ENCODE measurements at places on chromosomes 12 and 14.

- no peak overlapping the region for H3K4me3 ChIP-seq
- DNase-seq, result no peak
- H3K27ac ChIP-seq, result no peak overlapping the region
- no peaks in the 10 kb centered on the region for H3K4me1 ChIP-seq
- H3K36me3 ChIP-seq, result no peaks in the 10 kb centered on the region
These were observed 3.6 kb upstream of the MDGA2 start for GRCh38 chr14:47678993-47679392.

GRCh38 chr14:88933191-88933590 lies 108.7 kb downstream of the TTC8 start:
- no peak overlapping the region for H3K4me3 ChIP-seq
- no peak overlapping the region for H3K27ac ChIP-seq
- DNase-seq, result no peak
- peaks cover 12% of the 10 kb centered on the region for H3K36me3 ChIP-seq
- H3K4me1 ChIP-seq, result peaks cover 38% of the 10 kb centered on the region

DNA sequence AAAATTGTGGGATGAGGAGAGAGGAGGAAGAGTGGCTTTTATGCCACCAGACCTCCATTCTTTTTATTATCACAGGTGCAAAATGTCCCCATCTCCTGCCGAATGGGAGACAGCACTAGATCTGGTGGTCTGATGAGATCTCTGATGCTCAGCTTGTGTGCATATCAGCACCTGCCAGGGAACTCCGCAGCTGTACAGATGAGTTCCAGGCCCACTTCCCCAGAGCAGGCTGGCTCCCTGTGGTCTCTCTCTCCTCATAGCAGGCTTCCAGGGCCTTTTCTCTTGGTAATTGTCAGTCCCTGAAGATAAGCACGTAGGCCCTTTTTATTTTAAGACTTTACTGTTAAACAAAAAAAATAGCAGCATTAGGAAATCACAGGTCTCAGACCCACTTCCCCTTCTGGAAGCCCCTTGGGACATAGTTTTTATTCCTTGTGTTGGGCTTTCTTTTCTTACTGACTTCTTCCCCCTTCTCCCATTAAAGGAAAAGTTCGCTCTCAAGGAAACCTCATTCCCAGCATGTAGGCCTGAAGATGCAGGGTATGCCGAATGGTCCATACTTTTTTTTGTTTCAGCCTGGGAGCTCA lies 4.5 kb upstream of the TBC1D30 start:
- no peak overlapping the region for H3K4me3 ChIP-seq
- H3K36me3 ChIP-seq, result peaks cover 4% of the 10 kb centered on the region
- peaks cover 10% of the 10 kb centered on the region for H3K4me1 ChIP-seq
- no peak for DNase-seq
- peaks cover 29% of the 10 kb centered on the region for H3K27me3 ChIP-seq
- H3K27ac ChIP-seq, result no peak overlapping the region

GRCh38 chr12:5581019-5581418 lies 149.1 kb downstream of the NTF3 start:
- peaks cover 42% of the 10 kb centered on the region for H3K4me1 ChIP-seq
- 0 out of 2 replicates have a peak overlapping the region, but pooled peaks have one; percentile 16 for H3K27ac ChIP-seq
- no peak overlapping the region for H3K4me3 ChIP-seq
- DNase-seq, result no peak
- no peaks in the 10 kb centered on the region for H3K36me3 ChIP-seq

DNA sequence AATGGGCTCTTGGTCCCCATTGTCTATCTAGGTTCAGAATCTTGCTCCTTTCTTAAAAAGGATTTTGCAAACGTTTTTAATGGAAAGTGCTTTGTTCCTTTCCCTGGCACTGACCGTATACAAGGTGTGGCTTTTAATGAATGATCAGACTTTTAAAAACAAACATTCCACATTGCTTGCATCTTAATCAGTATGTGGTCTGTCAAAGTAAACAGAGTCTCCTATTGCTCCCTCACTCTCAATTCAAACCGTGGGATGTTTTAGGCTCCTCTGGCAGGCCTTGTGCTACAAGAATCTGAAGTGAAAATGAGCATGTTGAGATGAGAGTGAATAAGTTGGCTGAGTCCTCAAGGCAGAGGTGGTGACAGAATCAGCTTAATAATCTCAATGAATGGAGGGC lies 107.0 kb downstream of the VRK1 start:
- 0 out of 2 replicates have a peak, but pooled peaks cover under 1% of the 10 kb centered on the region for H3K36me3 ChIP-seq
- H3K27ac ChIP-seq, result no peak overlapping the region
- H3K4me1 ChIP-seq, result no peaks in the 10 kb centered on the region
- DNase-seq, result no peak

DNA sequence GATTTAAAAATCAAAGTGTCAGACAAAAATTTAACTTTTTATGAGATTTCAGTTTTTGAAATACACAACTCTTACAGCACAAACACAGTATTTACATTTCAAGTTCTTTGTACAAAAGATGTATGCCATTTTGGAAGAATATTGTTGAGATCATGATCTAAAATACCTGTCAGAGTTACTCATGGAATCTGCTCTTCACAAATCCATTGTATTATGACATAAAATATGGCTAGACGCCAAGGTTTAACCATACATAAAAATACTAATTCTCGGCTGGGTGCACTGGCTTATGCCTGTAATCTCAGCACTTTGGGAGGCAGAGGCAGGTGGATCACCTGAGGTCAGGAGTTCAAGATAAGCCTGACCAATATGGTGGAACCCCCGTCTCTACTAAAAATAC lies 6.2 kb upstream of the SYCP3 start:
- no peak overlapping the region for H3K4me3 ChIP-seq
- no peak overlapping the region for H3K27ac ChIP-seq
- no peaks in the 10 kb centered on the region for H3K4me1 ChIP-seq

DNA sequence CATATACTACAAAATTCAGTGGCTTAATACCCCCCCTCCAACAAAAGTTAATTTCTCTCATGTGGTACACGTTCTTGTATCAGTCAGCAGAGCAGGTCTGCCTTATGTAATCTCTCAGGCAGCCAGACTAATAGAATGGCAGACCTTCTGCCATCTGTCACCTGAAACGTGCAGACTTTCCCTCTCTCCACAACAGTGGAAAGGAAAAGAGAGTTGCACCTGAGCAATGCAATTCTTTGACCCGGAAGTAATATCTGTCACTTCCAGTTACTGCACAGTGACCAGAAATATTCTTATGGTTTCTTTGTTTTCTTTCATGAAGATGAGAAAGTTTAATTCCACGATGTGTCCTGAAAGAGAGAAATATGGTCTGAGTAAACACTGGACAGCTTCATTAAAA lies 14.4 kb downstream of the KERA start:
- no peak overlapping the region for H3K27ac ChIP-seq
- no peak overlapping the region for H3K4me3 ChIP-seq
- peaks cover 9% of the 10 kb centered on the region for H3K4me1 ChIP-seq
- no peak for DNase-seq
- H3K27me3 ChIP-seq, result no peaks in the 10 kb centered on the region

DNA sequence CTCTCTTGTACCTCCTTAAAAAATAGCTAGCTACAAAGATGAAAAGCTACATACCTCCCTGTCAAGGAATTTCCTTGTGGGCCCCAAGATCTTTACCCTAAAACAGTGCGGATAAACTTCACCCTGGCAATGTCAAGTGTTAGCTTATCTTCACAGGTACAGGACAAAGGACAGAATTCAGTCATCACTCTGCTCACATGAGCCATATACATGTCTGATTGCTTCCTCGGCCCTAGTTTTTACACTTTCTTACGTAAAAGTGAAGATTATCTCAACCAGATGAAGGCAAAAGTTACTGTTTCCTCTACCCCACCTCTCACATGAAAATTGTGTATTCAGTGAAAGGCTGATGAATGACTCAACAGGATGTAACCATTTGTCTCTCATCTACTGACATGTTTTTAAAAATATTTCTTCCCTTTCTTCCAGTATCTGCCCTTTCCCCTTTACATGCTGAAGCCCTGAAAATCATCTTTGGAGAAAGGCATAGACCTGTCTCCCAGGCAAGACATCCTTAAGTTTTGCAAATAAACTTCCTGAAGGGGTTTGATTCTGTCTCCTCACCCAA lies 890.1 kb downstream of the GALC start:
- H3K27me3 ChIP-seq, result no peaks in the 10 kb centered on the region
- H3K36me3 ChIP-seq, result no peaks in the 10 kb centered on the region
- H3K27ac ChIP-seq, result no peak overlapping the region
- H3K4me1 ChIP-seq, result no peaks in the 10 kb centered on the region
- DNase-seq, result no peak

DNA sequence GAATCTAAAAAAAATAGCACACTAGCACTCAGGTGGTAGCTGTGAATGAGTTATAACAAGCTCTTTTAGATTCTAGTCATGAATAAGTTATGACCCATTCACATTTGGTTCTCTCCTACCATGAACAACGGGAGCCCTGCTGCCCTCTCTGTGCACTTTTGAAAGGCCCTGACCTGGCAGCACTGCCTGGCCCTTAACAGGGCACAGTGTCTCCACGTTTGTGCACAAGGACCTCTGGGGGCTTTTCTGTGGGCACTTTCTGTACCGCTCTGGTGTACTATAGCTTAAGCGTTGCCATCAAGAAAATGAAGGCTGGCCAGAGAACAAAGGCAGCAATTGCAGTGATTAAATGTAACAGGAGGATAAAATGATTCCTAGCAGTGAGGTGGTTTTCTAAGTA lies 21.2 kb downstream of the CCDC92 start:
- no peaks in the 10 kb centered on the region for H3K27me3 ChIP-seq
- DNase-seq, result no peak
- H3K4me3 ChIP-seq, result peak overlapping the region; percentile 9
- peak overlapping the region; percentile 40 for H3K27ac ChIP-seq
- peaks cover 13% of the 10 kb centered on the region for H3K36me3 ChIP-seq

DNA sequence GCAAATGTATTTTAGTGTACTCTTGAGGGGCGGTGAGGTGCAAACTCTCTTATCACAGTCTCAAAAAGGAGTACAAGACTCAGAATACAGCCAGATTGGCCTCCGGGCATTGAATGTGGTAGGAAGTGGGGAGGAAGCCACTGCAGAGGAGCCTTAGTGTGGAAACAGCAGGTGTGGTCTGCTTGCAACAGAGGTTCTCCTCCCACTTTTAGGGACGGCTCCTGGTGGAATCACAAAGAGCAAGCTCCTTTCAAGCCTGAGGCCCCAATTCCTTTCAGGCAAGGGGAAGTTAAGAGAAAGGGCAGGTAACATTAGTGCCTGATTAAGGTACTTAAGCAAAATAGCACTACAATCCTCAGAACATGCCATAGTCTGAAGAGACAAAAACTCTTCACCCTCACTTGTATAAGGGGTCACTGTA lies 23.7 kb upstream of the SLC2A3 start:
- H3K4me1 ChIP-seq, result peaks cover 37% of the 10 kb centered on the region
- no peaks in the 10 kb centered on the region for H3K27me3 ChIP-seq
- H3K4me3 ChIP-seq, result peak overlapping the region; percentile 88
- DNase-seq, result no peak
- H3K36me3 ChIP-seq, result no peaks in the 10 kb centered on the region

DNA sequence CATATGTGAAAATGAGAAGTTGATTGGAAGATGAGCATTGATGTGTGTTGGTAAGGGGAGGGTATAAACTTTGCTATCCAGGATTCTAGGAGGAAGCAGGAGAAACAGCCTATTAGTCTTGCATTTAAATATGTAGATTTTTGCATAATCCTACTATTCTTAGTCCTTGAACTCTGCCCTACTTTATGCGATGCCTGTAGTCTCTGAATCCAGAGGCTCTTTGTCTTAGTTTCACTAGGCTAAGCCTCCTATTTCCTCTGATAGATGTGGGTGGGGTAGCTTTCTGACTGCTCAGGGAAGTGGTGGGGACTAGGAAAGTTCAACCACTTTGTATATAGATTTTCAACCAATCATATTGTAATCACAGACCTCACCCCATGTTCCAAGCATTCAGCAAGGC lies 49.5 kb upstream of the KCNC2 start:
- no peak overlapping the region for H3K27ac ChIP-seq
- H3K27me3 ChIP-seq, result peaks cover 2% of the 10 kb centered on the region
- no peak overlapping the region for H3K4me3 ChIP-seq

DNA sequence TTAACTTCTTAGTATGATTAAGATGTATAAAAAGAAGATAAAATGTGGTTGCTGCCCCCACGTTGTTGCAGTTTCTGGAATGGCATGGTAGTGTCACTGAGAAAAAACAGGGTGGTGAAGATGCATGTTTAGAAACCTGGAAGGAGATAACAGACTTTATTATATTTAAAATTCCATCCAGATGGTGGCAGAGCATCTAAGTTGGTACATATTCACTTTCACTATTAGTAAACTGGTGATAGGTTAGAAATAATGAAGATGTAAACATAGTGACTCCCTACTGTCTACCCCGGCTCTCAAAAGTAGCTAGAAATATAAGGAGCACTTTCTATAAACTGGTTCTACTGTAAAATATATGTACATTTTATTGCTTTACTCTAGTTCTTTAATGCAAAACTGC lies 279.3 kb downstream of the NPAS3 start:
- H3K27ac ChIP-seq, result no peak overlapping the region
- H3K27me3 ChIP-seq, result peaks cover 2% of the 10 kb centered on the region
- no peaks in the 10 kb centered on the region for H3K4me1 ChIP-seq
- H3K36me3 ChIP-seq, result no peaks in the 10 kb centered on the region

- DNase-seq, result no peak
- H3K36me3 ChIP-seq, result no peaks in the 10 kb centered on the region
- H3K27ac ChIP-seq, result no peak overlapping the region
- no peaks in the 10 kb centered on the region for H3K4me1 ChIP-seq
- H3K27me3 ChIP-seq, result peaks cover 24% of the 10 kb centered on the region
These were observed 199.4 kb downstream of the TBX5 start for GRCh38 chr12:114206525-114206924.

- no peaks in the 10 kb centered on the region for H3K36me3 ChIP-seq
- DNase-seq, result no peak
- H3K4me1 ChIP-seq, result no peaks in the 10 kb centered on the region
- H3K27ac ChIP-seq, result no peak overlapping the region
- no peaks in the 10 kb centered on the region for H3K27me3 ChIP-seq
These were observed 391.3 kb upstream of the FOXG1 start for GRCh38 chr14:28375295-28375694.

DNA sequence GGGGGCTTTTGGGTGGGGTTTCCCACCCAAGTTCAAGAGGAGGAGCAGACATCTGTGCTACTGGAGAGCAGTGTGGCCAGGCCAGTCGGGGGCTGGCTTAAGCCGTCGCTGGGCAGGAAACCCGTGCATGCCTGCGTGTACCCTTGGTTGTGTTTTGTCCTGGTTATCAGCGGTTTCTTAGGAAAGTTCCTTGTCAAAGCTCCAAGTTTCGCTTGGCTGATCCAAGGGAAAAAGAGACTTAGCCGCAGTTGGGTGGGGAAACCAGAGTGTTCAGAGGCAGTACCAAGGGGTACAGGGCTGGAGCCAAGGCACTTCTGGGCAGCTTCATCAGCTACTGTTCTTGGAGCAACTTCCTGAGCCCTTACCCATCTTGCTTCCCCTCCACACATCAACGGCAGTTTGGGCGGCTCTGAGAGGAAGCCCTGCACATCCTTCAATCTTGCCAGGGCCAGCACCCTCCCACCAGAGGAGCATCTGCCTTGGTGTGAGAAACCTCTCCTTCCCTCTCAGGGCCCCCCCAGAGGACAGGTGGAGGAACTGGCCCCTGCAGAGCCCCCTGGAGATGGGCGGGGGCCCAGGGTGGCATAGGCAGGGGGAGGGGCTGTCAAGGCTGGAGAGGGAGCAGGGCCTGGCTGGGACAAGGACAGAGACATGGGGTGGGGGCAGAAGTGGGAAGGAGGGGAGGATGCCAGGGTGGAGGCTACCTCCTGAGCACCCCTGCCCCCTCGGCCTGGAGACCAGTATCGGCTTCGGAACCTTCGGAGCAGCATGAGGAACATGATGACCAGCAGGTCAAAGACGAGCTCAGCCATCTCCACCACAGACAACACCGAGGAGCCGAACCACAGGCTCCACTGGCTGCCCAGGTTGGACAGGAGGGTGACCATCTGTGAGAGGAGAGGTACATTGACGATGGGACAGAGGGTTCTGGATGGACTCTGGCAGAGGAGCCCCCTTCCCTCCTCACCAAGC lies 5.8 kb upstream of the TNFRSF1A start:
- H3K27ac ChIP-seq, result no peak overlapping the region
- no peak overlapping the region for H3K4me3 ChIP-seq
- no peaks in the 10 kb centered on the region for H3K36me3 ChIP-seq
